Breast epithelium (tissue), 4 donors: ENCODE measurements at places on chromosomes 6 and 20. TPM values are rescaled to one million over a fixed set of nuclear protein-coding genes. Genes with fewer than 3 reads are reported as not detected.

- no peak for DNase-seq
- no peaks in the 10 kb centered on the region for H3K4me1 ChIP-seq
- no peak overlapping the region for H3K4me3 ChIP-seq
- H3K27ac ChIP-seq, result no peak overlapping the region
Measured at GRCh38 chr6:134041093-134041492, 11.3 kb downstream of the SLC2A12 start.

GRCh38 chr20:41048461-41049301, 20.1 kb downstream of the TOP1 start:
- peak overlapping the region; percentile 34 for H3K4me3 ChIP-seq
- no peaks in the 10 kb centered on the region for H3K27me3 ChIP-seq
- H3K27ac ChIP-seq, result peak overlapping the region; percentile 26
- no peaks in the 10 kb centered on the region for H3K36me3 ChIP-seq

DNA sequence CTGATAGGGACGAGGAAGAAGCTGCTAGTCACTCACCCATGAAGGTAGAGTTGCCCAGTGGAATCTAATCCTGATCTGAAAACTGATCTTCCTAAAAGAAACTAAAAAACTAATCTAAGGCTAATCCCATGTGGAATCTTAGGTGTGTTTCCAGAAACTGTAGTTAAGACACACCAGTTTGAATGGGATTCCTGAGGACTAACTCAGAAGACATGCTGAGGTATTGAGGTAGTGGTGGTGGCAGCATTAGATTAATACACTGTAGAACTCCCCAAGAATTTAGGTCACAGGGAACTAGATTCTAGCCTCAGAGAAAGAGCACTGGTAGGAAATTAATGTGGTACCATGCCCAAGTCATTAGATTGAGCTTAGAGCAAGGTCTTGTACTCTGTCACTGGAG, 19.6 kb upstream of the AKAP7 start:
- no peaks in the 10 kb centered on the region for H3K27me3 ChIP-seq
- no peak for DNase-seq
- no peak overlapping the region for H3K27ac ChIP-seq
- no peak overlapping the region for H3K4me3 ChIP-seq
- no peaks in the 10 kb centered on the region for H3K36me3 ChIP-seq
- H3K4me1 ChIP-seq, result no peaks in the 10 kb centered on the region

DNA sequence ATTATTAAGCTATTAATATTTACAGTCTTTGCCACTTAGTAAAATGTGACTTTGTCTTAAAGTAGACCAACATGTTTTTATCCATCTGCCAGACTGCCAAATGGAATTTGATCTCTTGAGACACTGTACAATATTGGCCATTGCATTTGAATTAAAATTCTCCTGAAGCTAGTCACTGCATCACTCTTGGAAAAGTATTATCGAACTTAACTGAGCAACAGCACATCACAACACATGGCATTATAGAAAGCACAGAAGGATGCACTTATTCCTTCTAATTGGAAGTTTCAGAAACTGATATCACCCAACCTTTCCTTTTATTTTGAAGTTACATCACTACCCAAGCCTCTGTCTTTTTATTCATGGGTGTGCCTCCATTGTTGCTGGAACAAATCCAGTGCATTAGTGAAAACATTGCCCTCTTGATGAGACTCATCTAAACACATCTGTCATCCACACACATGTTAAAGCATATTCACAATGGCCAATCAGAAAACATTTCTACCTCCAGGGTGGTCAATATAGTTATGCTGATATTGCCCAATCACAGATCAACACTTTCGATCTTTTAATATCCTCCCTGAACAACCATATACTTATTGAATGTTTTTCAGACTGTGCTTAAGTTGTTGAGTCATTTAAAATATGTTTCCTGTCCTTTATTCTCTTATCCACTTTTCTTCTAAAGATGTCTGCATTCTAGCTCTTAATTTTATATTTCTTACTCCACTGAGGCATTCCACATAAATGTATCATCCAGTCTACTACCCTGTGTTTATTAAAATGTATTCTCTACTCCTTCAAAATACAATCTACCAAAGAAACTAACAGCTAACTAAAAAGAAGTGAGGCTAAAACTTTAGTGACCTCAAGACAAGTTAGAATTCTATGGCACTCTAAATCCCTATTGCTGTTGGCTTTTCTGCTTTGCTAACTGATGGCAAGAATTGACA, 535.0 kb downstream of the RFPL4B start:
- H3K27ac ChIP-seq, result no peak overlapping the region
- no peaks in the 10 kb centered on the region for H3K36me3 ChIP-seq
- H3K4me3 ChIP-seq, result no peak overlapping the region
- DNase-seq, result no peak

- no peak for DNase-seq
- no peaks in the 10 kb centered on the region for H3K36me3 ChIP-seq
- H3K27ac ChIP-seq, result peak overlapping the region; percentile 93
- H3K4me1 ChIP-seq, result peaks cover 8% of the 10 kb centered on the region
Measured at GRCh38 chr6:43428112-43428570, 800 bp downstream of the ABCC10 start.

GRCh38 chr20:34874094-34874654, 1.5 kb upstream of the GGT7 start:
- H3K36me3 ChIP-seq, result no peaks in the 10 kb centered on the region
- H3K27ac ChIP-seq, result peak overlapping the region; percentile 81
- peaks cover 13% of the 10 kb centered on the region for H3K4me1 ChIP-seq
- no peak overlapping the region for H3K4me3 ChIP-seq
- peak; percentile 68 for DNase-seq
- no peaks in the 10 kb centered on the region for H3K27me3 ChIP-seq

GRCh38 chr6:26420688-26421171, 18.7 kb downstream of the BTN3A1 start:
- H3K4me3 ChIP-seq, result peak overlapping the region; percentile 89
- no peaks in the 10 kb centered on the region for H3K27me3 ChIP-seq
- DNase-seq, result peak; percentile 20
- peak overlapping the region; percentile 88 for H3K27ac ChIP-seq
- no peaks in the 10 kb centered on the region for H3K4me1 ChIP-seq
- H3K36me3 ChIP-seq, result no peaks in the 10 kb centered on the region

GRCh38 chr20:64165866-64166600, 1.8 kb downstream of the MYT1 start:
- no peaks in the 10 kb centered on the region for H3K36me3 ChIP-seq
- no peak overlapping the region for H3K4me3 ChIP-seq
- H3K27me3 ChIP-seq, result peaks cover 76% of the 10 kb centered on the region
- no peak overlapping the region for H3K27ac ChIP-seq

DNA sequence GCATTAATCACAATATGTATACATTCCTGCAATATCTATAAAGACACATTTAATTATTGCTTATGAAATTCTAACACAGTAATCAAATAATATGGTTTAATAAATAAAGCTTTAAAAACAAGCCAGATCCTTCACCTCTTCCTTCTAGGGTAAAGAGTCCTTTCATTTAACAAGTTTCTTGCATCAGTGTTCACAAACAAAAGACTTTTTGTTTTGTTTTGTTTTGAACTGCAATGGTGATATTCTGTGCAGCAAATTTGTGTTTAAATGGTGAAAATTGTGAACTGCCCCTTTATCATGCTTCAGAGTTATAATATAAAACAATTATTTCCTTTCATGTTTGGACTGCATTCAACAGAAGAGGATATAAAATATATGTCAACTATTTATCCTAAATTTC, 177.3 kb downstream of the EPHA7 start:
- H3K4me3 ChIP-seq, result no peak overlapping the region
- no peak for DNase-seq
- no peaks in the 10 kb centered on the region for H3K27me3 ChIP-seq
- no peak overlapping the region for H3K27ac ChIP-seq
- no peaks in the 10 kb centered on the region for H3K36me3 ChIP-seq

DNA sequence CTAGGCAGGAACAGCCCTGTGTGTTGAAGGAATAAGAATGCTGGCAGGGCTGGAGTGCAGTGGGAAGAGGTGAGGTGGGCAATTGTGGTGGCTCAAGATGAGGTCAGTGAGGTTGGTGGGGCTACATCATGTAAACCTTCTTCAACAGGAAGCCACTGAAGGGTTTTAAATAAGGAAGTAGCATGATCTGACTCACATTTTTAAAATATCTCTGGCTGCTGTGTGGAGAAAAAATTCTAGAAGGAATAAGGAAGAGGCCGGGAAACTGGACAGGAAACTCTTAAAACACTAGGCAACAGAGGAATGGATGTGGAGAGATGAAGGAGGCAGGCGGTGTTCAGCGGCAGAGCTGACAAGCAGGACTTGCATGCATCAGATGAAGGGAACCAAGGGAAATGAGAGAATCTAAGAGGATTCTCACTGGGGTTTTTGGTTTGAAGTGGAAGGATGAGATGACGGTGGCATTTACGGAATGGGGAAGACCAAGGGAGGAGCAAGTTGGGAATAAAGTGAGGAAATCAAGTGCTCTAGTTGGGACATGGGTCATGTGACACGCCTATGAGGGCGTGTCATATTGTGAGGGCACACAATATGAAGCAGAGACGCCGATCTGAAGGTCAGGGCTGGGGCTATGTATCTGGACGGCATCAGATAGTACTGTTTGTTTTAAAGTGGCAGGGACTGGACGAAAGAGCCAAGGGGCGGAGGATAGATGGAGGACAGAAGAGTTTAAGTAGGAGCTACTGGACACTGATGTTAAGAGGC, 18.2 kb downstream of the TMEM242 start:
- H3K4me3 ChIP-seq, result no peak overlapping the region
- H3K4me1 ChIP-seq, result no peaks in the 10 kb centered on the region
- H3K27ac ChIP-seq, result no peak overlapping the region

DNA sequence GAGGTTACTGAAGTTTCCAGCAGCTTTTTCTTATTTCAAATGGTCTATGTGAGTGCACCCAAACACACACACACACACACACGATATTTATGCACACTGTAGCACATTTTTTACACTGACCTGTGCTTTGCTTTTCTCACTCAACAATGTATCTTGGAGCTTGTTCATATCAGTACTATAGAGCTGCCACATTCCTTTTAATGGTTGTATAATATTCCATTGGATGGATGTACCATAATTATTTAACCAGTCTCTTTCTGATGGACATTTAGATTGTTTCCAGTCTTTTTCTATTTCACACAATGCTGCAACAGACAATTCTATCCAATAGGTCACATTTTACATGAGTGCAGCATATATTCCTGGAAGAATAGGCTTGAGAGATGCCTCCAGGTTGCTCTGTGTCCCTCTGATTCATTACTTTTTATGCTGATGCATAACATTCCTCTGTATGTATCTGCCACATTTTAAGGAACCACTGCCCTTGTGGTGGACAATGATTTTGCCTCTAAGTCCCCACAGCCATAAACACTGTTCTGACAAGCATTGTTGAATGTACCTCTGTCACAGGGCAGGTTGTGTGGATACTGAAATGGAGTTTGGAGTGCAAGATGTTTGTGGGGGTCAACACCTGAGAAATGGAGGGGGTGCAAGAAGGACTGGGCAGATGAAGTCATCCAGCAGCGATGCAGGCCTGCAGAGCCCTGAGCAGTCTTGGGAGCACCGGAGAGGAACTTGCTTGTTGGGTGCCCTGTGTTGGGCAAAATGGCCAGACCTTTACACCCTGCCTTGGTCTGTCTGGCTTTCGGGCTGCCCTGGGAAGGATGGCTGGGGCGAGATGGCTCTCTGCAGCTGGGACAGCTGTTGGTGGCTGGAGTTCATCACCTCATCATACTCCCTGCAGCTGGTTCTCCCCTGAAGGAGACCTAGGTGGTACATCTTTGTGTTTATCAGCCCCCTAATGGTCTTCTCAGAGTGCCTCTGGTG, 13.6 kb downstream of the CEBPB start:
- no peaks in the 10 kb centered on the region for H3K36me3 ChIP-seq
- H3K4me1 ChIP-seq, result no peaks in the 10 kb centered on the region
- H3K27me3 ChIP-seq, result no peaks in the 10 kb centered on the region
- H3K4me3 ChIP-seq, result no peak overlapping the region

DNA sequence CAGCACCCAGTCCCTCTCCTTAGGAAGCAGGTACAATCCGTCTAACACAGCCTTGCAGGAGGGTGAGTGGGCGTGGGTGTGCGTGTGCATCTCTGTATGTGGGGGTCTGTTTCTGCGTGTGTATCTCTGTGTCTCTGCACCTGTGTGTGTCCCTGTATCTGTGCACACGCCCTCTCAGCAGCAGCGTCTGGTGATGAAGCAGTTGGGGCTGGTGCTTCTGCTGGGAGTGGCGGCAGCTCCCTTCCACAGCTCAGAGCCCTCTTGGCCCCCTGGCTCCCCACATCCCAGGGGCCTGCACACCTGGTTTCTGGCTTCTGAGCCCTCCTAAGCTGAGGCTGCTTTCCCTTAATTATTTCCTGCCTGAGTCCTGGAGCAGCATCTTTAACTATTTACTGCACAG, 49.5 kb upstream of the CCDC167 start:
- no peaks in the 10 kb centered on the region for H3K4me1 ChIP-seq
- no peaks in the 10 kb centered on the region for H3K27me3 ChIP-seq
- no peak overlapping the region for H3K4me3 ChIP-seq

DNA sequence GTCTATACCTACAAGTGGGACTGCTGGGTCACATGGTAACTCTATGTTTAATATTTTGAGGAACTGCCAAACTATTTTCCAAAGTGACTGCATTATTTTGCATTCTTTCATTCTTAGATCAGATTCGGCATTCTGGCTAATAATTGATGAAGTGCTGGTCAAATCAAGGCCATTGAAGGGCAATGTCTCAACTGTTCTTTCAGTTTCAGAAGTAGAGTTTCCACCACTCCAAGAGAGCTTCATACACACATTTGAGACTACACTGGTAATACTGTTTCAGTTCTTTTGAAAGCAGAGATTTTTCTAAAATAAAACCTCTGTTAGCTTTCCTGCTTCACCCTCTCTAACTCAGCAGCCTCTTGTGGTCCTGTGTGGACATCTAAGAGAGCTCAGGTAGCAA, 154.5 kb downstream of the CFAP61 start:
- no peak for DNase-seq
- no peak overlapping the region for H3K4me3 ChIP-seq
- H3K4me1 ChIP-seq, result no peaks in the 10 kb centered on the region

DNA sequence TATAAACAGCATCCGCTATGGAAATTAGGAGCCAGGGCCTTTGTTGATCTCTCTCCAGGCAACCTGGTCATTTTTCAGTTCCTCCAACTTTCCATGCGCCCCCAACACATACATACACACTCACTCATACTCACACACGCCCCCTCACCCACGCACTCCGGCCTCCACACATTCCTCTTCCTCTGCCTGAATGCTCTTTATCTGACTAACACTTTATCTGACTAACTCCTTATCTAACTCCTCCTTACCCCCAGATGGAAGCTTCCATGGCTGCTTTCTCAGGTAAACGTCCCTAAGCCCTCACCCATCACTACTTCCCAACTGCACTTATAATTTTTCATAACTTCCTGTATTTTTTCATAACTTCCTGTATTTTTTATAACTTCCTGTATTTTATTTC, 17.4 kb downstream of the CASS4 start:
- H3K36me3 ChIP-seq, result no peaks in the 10 kb centered on the region
- no peak overlapping the region for H3K4me3 ChIP-seq
- no peaks in the 10 kb centered on the region for H3K4me1 ChIP-seq
- no peak for DNase-seq
- H3K27ac ChIP-seq, result no peak overlapping the region
- H3K27me3 ChIP-seq, result no peaks in the 10 kb centered on the region

GRCh38 chr6:49915035-49915434, 48.7 kb upstream of the CRISP1 start:
- no peaks in the 10 kb centered on the region for H3K36me3 ChIP-seq
- H3K27ac ChIP-seq, result no peak overlapping the region
- no peak overlapping the region for H3K4me3 ChIP-seq
- no peak for DNase-seq
- no peaks in the 10 kb centered on the region for H3K4me1 ChIP-seq
- no peaks in the 10 kb centered on the region for H3K27me3 ChIP-seq

REM1 gene
- 3.2 TPM for total RNA-seq

IL17F gene
- not detected for total RNA-seq

HLA-DOB gene
- 2.0 TPM for total RNA-seq

VSX1 gene
- total RNA-seq, result not detected

AGPAT4 gene
- total RNA-seq, result 6.2 TPM

NELFE gene
- total RNA-seq, result 90.1 TPM

DPPA5 gene
- total RNA-seq, result not detected

SLC17A4 gene
- not detected for total RNA-seq

CST1 gene
- not detected for total RNA-seq

ENPP3 gene
- total RNA-seq, result 0.98 TPM
